ENCODE measurements at places on chromosomes 7 and 10.

- DNase-seq = no peak
These were observed 1027.8 kb upstream of the PHF14 start for GRCh38 chr7:9945857-9946256.

- DNase-seq = no peak
These were observed 191.7 kb downstream of the TFEC start for GRCh38 chr7:115838829-115839228.

- peak; percentile 6 for DNase-seq
These were observed 772.1 kb downstream of the CCSER2 start for GRCh38 chr10:85100495-85100894.

GRCh38 chr10:16929069-16929468, 111.8 kb upstream of the RSU1 start:
- DNase-seq = no peak

DNA sequence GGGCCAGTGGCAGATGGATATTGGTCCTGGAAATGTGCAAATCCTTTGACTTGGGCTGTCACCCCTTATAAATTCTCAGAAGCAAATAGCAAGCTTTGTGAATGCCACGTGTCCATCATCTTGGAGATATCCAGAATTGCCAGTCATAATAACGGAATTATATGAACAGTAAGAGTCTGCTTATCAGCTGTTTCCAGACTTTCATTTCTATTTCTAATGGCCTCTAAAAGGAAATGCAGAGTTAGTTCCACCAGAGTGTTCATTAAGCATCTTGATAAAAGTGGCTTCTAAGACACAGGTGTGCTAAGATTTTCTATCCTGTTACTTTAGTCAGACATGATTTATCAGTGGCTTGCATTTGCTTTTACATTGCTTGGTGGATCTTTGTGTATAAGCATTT, 87.4 kb downstream of the RAMP3 start:
- DNase-seq = no peak

GRCh38 chr10:132272231-132272971, 35.3 kb downstream of the STK32C start:
- DNase-seq = no peak

- no peak for DNase-seq
These were observed 1.2 kb downstream of the NPC1L1 start for GRCh38 chr7:44539669-44540506.

DNA sequence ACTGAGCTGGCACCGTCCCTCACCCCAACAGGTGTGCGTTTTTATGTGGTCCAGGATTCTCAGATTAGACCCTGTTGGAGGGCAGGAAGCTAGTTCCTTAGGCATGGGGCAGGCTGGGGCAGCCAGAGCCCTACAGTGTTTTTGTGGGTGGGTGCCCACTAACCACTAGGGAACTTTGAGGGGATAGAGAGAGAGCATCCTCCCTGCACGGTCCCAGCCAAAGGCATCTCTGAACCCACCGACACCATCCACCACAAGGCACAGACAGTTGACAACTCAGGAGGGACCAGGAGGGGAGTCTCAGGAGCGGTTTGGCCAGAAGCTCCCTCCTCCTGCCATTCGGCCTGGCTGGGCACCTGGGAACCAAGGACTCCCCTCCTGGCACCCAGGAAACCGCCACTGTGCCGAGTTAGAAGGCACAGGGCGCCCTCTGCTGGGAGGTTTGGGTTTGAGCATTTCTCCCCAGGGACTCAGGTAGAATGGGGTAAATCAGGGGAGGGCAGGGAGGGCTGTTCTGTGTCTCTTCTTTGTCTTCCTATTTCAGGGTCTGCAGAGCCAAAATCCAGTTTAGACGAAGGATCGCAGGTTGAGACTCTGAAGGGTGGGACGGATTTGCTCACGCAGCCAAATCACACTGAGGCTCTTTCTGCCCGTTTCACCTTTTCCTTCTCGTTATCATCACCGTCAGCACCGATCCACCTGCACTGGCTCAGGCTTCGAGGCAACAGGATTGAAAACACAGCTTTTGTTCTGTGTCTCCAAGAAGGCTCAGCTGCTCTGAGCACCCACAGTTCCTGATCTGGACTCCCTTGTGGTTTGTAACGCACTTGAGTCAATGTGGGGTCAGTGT, 84.8 kb upstream of the COL13A1 start:
- peak; percentile 29 for DNase-seq

DNA sequence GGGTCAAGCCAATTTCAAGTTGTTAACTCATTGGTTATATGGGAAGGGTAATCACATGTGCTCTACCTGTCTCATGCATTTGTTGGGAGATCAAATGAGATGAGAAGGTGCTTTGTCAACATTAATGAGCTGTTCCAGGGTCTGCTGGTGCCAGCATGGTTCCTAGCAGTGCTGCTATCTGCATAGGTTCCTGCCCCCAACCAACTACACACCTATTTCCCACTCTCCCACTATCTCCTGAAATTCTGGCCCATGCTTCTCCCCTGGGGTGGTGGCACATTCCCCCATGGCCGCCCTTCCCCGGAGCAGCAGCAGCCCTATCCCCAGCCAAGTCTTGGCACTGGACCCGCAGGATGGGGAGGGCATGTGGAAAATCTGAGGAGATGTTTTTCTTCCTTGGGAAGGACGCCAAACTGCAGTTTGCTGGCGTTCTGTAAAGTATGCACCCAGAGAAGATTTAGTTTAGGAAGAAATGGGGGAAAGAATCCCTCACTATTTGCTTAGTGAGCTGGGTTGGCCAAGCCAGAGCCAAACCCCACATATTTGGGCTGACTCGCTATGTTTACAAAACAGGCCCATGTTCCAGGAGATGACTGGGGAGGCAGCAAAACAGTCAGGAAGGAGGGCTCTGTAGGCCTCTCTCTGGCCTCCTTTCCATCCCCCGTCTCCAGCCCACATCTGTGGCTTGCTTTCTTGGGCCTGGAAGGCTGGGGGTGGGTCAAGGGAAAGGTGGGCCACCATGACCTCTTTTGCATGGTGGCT, 42.5 kb downstream of the PPP1R3C start:
- DNase-seq = peak; percentile 15

DNA sequence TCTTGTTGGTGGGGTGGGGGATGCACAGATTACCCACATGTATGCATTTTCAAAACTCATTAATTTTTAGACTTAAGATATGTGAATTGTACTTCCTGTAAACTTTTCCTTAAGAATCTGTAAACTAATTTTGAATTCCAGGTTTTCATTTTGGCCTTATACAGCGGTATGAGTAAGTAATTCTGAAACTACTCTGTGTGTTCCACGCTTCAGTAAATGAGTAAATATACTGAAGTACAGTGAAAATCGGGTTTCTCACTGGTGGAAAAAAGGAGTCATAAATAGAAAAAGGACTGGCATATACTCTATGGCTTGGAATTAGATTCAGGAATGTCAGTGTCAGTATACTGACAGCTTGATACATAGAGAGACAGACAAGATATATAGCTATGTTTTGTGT, 72.8 kb downstream of the CTTNBP2 start:
- no peak for DNase-seq

GRCh38 chr7:74138945-74139843, 35.0 kb upstream of the EIF4H start:
- DNase-seq = no peak

- no peak for DNase-seq
These were observed 1190.3 kb upstream of the C7orf33 start for GRCh38 chr7:147400221-147400689.

DNA sequence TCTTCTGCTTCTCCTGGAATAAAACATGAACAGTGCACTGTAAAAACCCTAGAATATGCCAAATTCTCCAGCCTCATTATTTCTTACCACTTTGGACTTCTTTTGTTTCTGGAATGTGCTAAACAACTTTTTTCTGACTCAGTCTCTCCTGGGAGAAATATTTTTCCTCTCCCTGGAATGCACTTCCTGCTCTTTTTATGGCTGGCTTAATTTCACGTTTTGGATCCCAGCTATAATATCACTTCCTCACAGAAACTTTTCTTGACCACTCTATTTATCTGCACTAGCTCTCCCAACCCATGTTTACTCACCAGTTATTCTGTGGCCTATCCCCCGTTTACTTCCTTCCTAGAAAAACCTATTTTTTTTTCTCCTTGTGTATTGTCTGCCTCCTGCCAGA, 26.7 kb downstream of the ABCB5 start:
- no peak for DNase-seq

GRCh38 chr10:124025660-124026588, 67.5 kb downstream of the CHST15 start:
- DNase-seq = no peak

- DNase-seq = no peak
These were observed 57.8 kb upstream of the ANKRD30A start for GRCh38 chr10:37067576-37067975.

- no peak for DNase-seq
These were observed 41.0 kb downstream of the SNX10 start for GRCh38 chr7:26332698-26333097.
